NCI-H1105 (cell line): ENCODE measurements at places on chromosomes 4 and X.

DNA sequence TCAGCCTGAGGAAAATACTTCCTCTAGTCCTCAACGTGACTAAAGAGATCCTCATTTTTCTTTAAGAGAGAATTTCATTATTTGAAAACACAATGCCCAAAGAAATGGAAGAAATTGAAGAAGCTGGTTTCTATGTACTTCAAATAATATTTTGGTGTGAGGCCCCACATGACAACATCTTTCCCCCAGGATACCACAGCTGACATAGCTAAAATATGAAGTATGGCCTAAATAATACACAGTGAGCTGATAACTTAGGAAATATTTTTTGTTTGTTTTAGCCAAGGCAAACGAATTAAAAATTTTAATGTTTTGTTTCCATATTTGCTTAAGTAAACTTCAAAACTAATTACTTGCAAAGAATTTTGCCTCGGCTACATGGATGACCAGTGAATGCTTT lies 149.2 kb downstream of the CBR4 start:
- no peak for DNase-seq

GRCh38 chrX:141375011-141375760 lies 132.9 kb upstream of the SPANXC start:
- DNase-seq: no peak

DNA sequence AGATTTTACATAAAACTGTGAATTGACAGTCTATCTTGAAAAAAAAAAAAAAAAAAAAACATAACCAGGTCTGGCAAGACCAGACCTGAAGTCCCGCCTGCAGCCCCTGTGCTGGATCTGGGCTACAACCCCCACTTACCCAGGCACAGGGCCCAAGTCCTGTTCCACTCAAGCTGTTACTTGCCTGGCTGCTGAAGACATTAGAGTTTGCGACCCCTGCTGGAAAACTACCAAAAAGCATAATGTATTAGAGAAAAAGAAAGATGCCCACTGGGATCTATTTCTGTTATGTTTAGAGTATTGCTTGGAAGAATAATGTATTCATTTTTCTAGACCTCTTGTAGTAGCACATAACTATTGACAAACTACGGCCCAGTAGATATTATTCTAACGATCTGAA lies 4.7 kb downstream of the HS3ST1 start:
- DNase-seq: peak; percentile 29

- no peak for DNase-seq
Measured at GRCh38 chrX:9117851-9118250, 83.9 kb upstream of the FAM9B start.

GRCh38 chrX:116499780-116500179 lies 37.0 kb upstream of the CT83 start:
- DNase-seq: no peak

- no peak for DNase-seq
Measured at GRCh38 chr4:180028682-180029081, 2214.5 kb upstream of the TENM3 start.

GRCh38 chr4:179624768-179625181 lies 2182.5 kb upstream of the AGA start:
- DNase-seq: no peak
